Nephron progenitor cell (in vitro differentiated cells): ENCODE measurements at places on chromosomes 13 and 19.

GRCh38 chr13:58666331-58666730, 1034.8 kb downstream of the PCDH17 start:
- no peak for DNase-seq

GRCh38 chr13:83216479-83217245, 665.6 kb downstream of the SLITRK1 start:
- no peak for DNase-seq

DNA sequence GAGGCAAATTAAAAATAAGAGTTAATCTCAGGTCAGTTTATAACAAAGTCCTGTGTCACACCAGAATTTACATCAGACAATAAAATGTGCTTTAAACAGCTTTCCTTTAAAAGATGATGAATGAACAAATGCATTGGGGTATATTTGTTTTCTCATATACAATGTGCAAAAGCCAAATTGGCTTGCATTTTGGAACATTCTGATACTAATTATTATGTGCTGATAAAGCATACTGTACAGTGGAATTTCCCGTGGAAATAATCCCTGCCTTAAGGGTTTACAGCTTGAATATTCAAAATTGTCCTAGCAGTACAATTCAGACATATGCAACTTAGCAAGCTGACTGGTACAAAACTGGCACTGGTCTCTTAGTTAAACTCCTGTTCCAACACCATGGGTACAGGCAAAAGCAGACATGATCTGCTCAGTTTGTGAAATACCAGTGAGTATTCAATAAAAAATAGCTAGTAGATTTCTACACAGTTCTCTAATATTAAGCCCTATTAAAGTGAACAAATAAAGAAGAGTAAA, 373.4 kb downstream of the SLITRK1 start:
- DNase-seq: no peak

DNA sequence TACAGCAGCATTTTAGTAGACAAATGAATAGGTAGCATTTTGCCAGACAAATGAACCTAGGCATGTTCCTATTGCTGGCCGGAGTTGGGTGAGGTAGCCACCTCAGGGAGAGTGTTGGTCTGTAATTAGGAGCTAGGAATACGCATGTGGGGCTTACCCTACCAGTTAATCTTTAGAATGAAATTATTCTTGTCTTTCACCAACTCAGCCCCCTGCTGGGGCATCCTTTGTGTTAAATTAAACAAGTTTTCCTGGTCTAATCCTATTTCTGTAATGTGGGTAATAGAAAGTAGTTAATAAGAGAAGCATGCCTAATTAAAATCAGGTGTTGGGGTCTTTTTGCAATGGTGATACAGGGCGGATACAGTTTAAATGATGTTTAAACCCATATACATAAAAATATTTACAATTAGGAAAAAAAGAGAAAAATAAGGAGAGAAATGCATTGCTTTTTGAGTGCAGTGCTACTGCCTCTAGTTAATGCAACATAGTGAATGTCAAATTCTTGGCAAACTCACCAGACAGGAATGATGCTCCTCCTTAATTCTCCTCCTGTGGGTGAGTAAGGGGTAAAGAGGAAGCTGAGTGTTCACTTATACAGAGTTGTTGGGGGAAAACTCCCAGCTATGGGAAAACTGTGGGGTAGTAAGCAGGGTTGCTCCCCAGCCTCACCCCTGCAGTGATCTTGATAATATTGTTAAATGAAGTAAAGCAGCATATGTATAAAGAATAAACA, 276.4 kb upstream of the EDNRB start:
- no peak for DNase-seq

DNA sequence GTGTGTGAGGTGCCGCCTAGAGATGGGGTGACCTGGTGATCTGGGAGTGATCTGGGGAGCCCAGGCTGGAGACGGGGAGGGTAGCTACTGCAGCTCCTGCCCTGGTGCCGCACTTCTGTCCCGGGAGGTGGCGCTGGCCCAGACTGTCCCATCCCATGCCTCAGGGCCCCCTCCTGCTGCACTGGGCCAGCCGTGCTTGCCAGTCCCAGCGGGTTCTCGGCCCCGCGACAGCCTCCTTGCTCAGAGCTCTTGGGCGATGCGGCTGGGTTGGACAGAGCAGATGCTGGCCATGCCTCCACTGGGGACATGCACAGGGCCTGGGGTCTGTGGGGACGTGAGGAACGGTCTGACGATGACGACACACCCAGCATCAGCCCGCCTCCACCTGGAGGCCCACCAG, 2.5 kb downstream of the RAX2 start:
- DNase-seq: no peak

- no peak for DNase-seq
These were observed 456.0 kb downstream of the PCDH17 start for GRCh38 chr13:58087566-58087965.

GRCh38 chr19:6204212-6204611, 68.7 kb downstream of the ACSBG2 start:
- no peak for DNase-seq

- DNase-seq: no peak
These were observed 879.0 kb upstream of the SLITRK5 start for GRCh38 chr13:86792153-86792651.

DNA sequence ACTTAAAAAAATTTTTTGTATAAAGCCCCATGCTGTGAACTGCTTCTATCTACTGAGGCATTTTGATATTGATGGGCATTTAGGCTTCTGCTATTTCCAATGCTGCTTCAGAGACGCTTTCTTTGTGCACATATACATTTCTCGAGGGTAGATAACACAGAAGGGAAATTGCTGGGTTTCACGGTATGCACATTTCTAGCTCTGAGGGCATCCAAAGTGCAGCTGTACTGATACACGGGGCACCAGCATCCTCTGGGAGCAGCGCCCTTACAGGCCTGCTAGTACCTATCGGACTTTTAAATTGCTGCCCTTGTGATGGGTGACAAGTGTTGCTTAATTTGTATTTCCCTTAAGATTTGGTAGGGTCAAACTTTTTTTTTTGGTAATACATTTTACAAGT, 88.6 kb downstream of the KCTD15 start:
- no peak for DNase-seq

- DNase-seq: no peak
These were observed 46.4 kb downstream of the PEX11G start for GRCh38 chr19:7442423-7442822.

GRCh38 chr13:48682436-48682835, 28.7 kb downstream of the CYSLTR2 start:
- no peak for DNase-seq
